NCI-H2107 (cell line): ENCODE measurements at places on chromosomes 12 and 14.
A peak's percentile ranks its signal among the peaks of the same experiment; 100 is the strongest.

DNA sequence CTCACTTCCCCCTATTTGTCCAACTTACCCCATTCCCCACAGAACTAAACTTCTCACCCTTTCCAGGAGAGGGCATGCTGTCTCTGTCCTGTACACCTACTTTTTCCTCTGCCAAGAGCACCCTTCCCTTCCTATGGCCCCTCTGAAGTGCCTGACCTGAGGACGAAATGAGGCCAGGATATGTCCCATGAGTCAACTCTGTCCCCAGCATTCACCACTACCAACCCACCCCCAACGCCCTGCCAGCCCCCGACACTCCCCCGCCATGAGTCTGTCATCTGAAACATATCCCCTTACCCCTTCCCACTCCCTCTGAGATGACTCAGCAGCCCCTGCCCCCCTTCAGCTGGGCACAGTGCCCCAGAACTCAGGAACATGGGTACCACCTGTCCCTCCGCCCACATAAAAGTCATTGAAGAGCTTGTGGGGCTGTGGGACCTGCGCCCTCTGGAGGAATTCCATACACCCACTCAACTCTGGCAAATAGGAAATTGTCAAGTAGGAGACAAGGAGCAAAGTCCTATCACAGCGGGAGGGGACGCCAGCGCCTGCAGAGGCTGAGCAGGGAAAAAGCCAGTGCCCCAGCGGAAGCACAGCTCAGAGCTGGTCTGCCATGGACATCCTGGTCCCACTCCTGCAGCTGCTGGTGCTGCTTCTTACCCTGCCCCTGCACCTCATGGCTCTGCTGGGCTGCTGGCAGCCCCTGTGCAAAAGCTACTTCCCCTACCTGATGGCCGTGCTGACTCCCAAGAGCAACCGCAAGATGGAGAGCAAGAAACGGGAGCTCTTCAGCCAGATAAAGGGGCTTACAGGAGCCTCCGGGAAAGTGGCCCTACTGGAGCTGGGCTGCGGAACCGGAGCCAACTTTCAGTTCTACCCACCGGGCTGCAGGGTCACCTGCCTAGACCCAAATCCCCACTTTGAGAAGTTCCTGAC, 26.3 kb downstream of the ITGA7 start:
- DNase-seq = no peak

GRCh38 chr12:113174461-113175384, 10.6 kb downstream of the DDX54 start:
- peak; percentile 28 for DNase-seq

GRCh38 chr12:116138364-116138763, 139.1 kb downstream of the MED13L start:
- DNase-seq = no peak

GRCh38 chr14:30333934-30334333, 225.0 kb upstream of the G2E3 start:
- DNase-seq = no peak

- no peak for DNase-seq
Measured at GRCh38 chr14:65115615-65116014, 13.3 kb upstream of the MAX start.

DNA sequence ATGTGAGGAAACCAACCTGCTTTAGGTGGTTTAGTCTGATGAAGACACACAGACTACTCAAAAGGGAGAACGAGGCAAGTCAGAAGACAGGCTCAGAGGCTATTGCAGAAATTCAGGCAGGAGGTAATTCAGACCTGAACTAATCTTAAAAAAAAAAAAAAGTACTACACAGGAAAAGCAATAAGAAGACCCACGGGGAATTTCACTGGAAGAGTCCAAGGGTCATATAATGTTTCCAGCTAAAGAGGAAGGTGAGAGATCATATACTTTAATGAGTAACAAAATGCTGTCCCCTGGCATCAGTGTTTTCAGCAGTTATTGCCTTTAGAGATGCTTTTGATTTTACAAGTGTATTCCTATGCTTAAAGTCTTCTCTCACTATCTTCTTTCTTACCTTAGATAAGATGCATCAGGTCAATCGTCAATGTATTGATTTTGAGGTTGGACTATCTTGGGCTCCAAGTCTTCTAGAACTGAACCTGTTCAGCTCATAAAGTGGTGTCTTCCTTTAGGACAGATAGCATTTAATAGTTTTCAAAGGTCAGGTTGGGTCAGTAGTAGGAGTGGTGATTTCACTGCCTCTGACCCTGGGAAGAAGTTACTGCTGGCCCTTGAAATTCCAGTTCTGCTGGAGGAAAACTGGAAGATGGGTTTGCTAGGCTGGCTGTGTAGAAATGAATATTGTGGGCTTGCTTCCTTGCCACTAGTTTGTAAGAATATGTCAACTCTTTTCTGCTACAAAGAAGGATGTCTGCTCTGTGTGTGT, 60.0 kb downstream of the FAR2 start:
- DNase-seq = no peak

DNA sequence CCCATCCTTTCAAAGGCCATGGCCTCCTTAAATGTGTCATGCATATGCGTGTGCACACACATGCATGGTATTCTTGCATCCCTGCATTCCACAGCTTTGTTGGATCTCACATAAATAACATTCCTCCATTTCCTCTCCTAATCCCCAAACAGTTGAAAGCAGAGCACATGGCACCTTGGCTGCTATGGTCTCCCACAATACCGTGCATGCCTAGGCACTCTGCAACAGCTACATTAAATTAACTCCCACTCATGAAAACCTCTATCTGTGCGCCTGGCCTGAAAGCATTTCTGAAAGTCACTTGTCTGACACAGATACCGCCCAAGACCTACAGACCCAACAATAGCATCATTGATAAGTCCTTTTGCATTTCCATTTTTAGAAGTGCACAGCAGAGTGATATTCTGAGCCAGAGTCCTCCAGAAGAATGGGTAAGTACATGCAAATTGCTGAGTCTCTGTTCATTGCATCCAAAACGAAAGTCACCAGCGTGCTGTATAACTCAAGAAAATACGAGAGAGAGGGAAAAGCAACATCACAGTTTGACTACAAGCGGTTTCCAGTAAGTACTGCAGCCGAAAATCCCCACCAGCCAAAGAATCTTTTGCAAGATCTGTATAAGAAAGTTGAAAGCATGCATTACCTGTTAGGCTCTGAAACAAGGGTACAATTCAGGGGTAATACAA, 436 bp downstream of the ASB2 start:
- DNase-seq = no peak

GRCh38 chr12:70043490-70044138, 199.6 kb upstream of the CNOT2 start:
- no peak for DNase-seq

DNA sequence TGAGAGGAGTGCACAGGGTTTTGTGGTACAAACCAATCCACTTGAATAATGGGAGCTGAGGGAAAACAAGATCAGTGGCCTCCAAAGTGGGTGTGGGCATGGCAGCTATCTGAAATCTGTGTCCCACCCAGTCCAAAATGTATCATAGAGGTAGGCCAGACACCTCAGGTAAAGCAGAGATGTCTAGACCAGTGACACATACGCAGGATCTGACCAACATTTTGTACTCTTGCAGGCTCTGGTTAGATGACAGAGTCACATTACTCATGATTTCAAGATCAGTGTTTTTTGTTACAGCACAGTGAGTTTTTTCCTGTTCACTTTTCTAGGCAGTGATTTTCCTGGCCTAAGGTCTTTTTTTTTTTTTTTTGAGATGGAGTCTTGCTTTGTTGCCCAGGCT, 211.8 kb downstream of the PCNX1 start:
- no peak for DNase-seq

- DNase-seq = no peak
Measured at GRCh38 chr14:25411781-25412757, 362.1 kb upstream of the STXBP6 start.

DNA sequence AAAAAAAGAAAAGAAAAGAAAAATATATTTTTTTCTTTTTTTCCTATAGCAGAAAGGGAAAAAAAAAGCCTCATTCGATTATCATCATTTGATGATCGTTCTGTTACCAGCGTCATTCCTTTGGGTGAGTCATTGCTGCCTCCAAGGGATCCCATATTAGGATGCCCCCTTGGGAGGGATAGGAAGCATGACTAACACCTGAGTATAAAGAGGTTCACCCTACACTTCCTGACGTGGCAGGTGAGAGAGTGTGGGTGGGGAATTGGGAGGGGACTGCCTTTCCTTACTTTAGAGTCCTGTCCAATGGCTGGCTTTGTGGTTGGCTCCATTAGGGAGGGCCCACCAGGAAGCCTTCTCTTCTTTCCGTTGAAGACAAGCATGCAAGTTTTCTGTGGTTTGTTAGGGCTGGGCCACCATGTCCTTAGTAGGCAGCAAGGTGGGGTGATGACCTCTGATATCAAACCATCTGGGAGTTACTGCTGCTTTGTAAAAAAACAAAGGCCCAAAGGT, 56.1 kb upstream of the FUT8 start:
- peak; percentile 55 for DNase-seq
